ENCODE measurements at places on chromosomes 12 and 14.

DNA sequence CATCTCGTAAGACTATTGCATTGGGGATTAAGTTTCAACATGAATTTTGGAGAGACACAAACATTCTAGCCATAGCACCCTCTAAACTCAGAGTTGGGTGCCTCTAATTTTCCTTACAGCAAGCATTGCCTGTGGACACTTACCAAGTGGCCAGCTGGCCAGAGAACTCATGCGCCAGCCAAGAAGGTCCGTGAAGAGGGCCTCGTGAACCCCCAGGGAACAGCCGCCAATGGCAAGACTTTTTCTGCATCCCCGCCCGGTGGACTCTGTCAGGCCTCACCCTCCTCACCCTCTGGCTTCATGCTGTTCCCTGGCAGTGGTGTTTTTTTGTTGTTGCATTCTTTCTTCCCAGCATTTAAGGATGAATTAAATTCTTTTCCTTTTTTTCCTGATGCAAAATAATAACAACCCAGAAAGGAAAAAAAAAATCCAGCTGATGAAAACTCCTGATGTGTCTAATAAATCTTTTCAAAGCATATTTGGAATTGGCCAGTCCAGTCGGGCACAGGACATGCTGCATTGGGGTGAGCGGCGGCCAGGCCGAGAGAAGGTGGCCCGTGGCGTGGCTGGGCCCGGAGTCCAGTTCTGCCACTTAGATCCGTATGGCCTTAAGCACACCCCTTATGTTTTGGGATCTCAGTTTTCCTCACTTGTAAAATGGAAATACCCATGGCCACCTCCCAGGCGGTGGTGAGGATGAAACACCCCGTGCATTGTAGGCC lies 191.9 kb upstream of the DIO3 start:
- no peak for DNase-seq

DNA sequence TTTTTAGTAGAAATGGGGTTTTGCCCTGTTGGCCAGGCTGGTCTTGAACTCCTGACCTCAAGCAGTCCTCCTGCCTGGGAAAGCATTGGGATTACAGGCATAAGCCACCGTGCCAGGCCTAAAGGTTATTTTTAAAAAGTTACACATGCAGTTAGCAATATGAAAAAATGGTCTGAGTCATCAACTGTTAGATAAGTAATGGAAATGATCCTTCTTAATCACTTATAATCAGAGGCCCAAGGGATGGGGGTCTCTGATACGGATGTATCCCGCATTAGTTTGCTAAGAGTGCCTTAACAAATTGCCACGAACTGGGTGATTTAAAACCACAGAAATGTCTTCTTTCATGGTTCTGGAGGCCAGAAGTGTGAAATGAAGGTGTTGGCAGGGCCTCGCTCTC lies 54.1 kb upstream of the FERMT2 start:
- DNase-seq = no peak

DNA sequence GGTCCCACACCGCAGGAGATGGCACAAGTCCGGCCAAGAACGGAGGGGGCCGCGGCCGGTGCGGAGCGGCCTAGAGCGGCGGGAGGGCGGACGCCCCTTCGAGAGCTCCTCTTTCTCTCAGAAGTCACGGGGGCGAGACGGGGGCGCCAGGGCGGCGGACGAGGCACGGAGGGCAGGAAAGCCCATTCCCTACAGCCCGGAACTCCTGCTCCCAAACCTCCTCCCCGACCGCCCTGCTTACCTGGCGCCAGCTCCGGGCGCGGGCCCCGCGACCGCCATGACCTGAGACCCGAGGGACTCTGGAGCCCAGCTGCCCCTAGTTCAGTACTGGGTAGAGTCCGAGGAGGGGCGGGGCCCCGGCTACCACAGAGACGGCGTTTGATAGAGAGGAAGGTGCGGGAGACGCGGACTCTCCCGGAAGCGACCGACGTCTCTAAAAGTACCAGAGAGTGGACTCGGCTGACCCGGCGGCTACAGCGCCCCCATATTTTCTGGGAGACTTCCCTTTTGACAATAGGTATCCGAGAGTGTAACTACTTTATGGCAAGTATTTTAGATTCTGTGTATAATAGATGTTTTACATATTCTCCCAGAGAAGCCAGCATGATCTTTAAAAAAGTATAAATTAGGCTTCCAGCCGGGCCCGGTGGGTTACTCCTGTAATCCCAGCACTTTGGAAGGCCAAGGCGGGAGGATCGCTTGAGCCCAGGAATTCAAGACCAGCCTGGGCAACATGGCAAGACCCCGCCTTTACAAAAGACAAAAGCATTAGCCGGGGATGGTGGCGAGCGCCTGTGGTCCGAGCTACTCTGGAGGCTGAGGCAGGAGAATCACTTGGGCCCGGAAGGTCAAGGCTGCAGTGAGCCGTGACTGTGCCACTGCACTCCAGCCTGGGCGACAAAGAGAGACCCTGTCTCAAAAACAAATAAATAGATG lies at the start of gene ABCD4:
Gene ABCD4 (minus strand): TSS at position 301 of the 936 bp plus-strand sequence. CDS start 22 bp downstream, at position 279.
- peak; percentile 95 for DNase-seq

DNA sequence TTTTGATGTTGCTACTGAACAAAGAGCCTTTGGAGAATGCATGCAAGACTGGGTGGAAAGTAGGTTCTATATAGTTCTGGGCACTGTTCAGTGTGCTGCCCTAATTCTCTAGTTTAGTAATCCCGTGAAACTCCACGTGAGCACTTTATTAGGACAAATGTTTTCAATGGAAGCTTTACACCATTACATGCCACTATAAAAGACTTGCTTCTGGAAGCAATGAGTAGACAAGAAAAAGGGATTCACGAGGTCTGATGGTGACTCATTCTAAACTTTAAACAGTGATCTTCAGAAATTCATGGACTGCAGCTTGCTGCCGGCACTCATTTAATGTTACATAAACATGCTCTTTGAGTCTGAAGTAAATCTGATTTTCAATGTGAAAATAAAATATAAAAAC lies 22.3 kb downstream of the ATG14 start:
- no peak for DNase-seq

- DNase-seq = no peak
These were observed 261.4 kb downstream of the DIO2 start for GRCh38 chr14:79949906-79950305.

DNA sequence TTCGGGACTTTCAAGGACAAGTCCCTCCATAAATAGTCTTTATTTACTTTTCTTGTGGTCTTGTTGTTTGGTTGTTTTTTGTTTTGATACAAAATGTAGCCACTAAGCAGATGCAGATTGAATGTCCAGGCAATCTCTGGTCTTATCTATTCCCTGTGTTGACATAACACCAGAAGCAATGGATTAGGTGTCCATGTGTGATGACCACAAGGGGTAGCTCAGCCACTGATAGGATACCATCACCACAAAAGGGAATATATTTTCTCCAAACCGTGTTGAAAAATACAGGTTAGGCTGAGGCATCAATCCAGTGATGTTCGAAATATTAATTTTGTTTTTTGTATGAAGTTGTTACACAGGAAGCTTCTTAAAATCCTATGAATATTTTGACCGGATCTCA lies 196.3 kb downstream of the EPS8 start:
- no peak for DNase-seq

GRCh38 chr12:62301080-62301798 lies 41.0 kb downstream of the USP15 start:
- no peak for DNase-seq

GRCh38 chr12:3160081-3160480 lies 82.9 kb downstream of the TSPAN9 start:
- DNase-seq = no peak

GRCh38 chr12:89247967-89248366 lies 104.3 kb downstream of the DUSP6 start:
- no peak for DNase-seq

- DNase-seq = peak; percentile 86
These were observed 1.4 kb upstream of the KCNK13 start for GRCh38 chr14:90060312-90060964.

- no peak for DNase-seq
These were observed 78.0 kb downstream of the ATF7IP start for GRCh38 chr12:14443531-14443930.

DNA sequence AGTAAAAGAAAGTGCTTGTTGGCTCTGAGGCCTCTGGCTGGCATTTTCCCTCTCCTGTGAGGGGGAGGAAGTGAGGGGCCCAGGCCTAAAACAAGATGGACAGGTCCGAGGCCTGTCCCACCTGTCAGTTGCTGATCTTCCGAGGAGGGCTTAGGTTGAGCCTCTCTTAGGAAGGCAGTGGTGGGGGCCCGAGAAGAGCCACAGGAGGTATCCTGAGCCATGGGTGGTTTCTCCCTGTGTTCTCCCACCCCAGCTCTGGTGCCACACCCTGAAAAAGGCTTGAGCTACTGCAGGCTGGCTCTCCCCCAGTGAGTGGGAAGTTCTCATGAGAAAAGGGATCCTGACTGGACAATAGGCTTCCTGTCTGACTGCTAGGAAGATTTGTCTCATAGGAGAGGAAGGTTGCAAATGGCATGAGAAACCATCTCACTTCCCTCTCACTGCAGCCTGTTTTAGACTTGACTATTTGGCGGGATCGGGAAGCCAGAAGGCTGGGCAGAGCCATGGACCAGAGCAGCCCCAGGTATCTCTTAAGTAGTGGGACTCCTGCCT lies 72.1 kb upstream of the SRSF5 start:
- no peak for DNase-seq

GRCh38 chr14:104118006-104118844 lies 20.2 kb upstream of the KIF26A start:
- no peak for DNase-seq

- DNase-seq = no peak
These were observed 24.3 kb downstream of the DDX24 start for GRCh38 chr14:94056579-94057308.

DNA sequence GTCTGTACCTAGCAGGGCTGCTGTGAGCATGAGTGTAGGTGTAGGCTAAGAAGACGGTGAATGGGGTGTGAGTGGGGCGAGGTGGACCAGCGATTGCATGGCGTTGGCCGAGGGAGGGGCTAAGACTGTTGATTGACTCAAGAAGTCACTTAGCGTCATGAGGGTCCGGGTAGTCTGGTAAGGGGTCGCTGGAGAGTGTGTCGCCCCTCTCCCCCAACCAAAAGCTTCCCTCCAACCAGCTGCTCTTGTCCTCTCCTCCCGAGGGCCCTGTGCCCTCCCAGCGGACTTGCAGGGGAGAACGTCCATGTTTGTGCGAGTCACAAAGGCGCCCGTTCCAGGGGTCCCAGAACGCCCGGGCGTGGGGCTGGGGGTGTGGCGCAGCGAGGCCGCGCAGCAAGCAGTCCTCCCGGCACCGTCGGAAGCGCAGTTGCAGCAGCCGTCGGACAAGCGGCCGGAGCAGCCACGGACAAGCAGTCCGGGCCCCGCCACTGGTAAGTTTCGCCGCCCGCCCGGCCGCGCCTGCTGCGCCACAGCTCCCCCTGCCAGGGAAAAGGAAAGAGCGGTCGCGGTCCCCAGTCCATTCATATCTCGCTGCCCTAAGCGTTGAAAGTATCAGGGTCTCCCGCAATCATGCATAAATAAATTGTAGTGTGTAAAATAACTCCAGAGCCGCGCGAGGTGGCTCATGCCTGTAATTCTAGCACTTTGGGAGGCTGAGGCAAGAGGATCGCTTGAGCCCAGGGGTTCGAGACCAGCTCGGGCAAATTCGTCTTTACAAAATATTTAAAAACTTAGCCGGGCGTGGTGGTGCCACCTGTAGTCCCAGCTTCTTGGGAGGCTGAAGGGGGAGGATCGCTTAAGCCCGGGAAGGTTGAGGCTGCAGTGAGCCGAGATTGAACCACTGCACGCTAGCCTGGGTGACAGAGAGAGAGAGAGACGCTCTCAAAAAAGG lies at the start of gene CCDC63:
Gene CCDC63 (plus strand): TSS at position 373 of the 952 bp plus-strand sequence. CDS start 5,968 bp downstream, outside the sequence.
- DNase-seq = peak; percentile 27

DNA sequence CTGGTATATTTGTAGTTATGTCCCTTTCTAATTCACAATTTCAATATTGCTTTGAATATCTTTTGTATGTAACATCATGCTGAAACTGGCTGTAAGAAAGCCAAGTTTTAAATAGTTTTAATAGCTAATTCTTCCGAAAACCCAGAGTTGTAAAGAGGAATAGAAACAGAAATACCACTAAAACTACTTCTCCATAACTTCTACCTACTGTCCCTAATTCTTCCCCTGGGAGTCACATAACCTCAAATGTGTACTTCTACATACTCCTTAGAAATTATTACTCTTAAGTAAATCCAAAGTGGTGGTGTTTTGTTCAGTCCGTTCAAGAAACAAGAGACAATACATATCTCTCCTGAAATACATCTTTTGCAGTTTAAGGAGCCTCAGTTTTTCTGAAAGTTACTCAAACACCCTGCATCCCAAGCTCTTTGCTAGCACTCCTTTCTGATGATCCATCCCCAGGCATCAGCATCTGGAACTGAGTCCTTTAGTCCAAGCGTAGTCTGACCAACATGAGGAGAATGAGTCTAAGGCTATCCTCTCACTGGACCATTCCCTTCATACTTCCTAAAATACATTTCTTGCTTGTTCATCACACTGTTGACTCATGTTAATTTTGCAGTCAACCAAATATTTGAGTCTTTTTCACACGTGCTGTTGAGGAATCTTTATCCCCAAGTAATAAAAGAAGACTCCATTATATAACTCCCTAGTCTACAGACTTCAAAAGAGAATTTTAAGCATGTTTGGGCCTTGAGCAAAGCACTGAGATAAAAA lies 214.3 kb upstream of the NUDT4 start:
- no peak for DNase-seq
